A549 treated with DMSO at 1 μM for 4 hours (cell line): ENCODE measurements at places on chromosomes 6 and 20. TPM values are rescaled to one million over a fixed set of nuclear protein-coding genes. Genes with fewer than 3 reads are reported as not detected.

The ABHD16B gene
- 0.05 TPM in 1 of 5 replicates, not detected in the others for total RNA-seq

The CST5 gene
- total RNA-seq = not detected in 5 replicates

The PM20D2 gene
- 10.2 to 18.4 TPM (median 14.8 TPM) in 5 replicates for total RNA-seq

The OXT gene
- total RNA-seq = not detected in 5 replicates

The OVOL2 gene
- 0.10 to 0.20 TPM (median 0.13 TPM) in 3 of 5 replicates, not detected in the others for total RNA-seq
